Chondrocyte (in vitro differentiated cells): ENCODE measurements at places on chromosomes 2 and 18.
A peak's percentile ranks its signal among the peaks of the same experiment; 100 is the strongest.

- no peak for DNase-seq
These were observed 50.1 kb downstream of the ITGAV start for GRCh38 chr2:186639939-186640338.

DNA sequence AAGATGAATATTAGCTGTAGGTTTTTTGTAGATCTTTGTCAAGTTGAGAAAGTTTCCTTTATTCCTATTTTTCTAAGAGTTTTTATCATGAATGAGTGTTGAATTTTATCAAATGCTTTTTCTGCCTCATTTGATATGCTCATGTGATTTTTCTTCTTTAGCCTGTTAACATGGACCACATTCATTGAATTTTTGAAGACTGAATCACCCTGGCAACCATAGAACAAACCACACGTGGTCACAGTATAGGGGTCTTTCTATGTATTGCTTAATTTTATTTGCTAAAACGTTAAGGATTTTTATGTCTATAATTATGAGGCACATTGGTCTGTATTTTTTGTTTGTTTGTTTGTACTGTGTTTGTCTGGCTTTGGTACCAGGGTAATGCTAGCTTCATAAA, 201.7 kb upstream of the CWC22 start:
- no peak for DNase-seq

- DNase-seq, result no peak
These were observed 53.0 kb upstream of the LGALSL start for GRCh38 chr2:64400733-64401528.

DNA sequence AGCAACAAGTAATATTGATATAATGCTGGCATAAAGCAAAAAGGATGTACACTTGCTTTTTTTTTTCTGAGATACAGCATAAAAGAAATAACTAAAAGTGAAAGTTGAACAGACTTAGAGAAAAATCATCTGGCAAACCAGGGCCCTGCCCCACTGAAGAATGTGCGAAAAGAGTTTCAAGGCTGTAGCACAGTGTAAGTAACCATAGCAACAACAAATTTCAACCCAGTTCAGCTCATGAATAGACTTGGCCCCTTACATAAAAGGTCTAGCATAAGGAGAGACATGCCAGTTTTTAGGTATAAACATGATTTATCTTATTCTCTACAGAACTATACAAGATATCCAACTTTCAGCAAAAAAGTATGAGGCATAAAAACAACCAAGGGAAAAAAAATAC, 113.7 kb upstream of the GYPC start:
- DNase-seq, result no peak

- peak; percentile 65 for DNase-seq
These were observed 88.0 kb downstream of the TPO start for GRCh38 chr2:1501038-1501851.

DNA sequence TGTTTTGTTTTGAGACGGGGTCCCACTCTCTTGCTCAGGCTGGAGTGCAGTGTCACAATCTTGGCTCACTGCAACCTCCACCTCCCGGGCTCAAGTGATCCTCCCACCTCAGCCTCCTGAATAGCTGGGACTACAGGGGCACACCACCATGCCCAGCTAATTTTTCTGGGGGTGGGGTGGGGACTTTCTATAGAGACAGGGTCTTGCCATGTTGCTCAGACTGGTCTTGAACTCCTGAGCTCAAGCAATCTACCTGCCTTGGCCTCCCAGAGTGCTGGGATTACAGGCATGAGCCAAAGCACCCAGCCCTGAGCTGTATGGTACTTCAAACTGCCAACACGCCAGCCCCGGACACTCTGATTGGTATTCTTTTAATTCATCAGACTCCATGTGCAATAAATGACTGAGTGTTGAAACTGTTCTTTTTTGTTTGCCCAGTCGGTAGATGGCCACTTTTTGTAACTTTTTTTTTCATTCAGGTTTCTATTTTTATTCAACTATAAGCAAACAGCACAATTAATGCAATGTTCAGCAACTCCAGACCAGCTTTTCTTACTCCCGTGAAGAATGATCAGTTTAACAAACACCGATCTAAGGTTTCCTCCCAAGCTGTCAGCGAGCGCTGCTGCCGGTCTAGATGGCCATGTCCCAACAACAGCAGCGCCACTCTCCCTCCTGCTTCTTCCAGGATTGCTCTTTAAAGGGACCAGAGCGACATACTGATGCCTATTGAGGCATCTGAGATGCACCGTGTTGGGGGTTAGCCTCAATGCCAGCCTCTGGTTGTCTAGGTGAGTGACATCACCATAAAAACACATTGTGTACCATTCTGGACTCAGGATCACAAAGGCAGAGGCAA, 12.5 kb upstream of the TGOLN2 start:
- DNase-seq, result no peak
